Mammary epithelial cell (primary cell): ENCODE measurements at places on chromosomes 7 and 10.

DNA sequence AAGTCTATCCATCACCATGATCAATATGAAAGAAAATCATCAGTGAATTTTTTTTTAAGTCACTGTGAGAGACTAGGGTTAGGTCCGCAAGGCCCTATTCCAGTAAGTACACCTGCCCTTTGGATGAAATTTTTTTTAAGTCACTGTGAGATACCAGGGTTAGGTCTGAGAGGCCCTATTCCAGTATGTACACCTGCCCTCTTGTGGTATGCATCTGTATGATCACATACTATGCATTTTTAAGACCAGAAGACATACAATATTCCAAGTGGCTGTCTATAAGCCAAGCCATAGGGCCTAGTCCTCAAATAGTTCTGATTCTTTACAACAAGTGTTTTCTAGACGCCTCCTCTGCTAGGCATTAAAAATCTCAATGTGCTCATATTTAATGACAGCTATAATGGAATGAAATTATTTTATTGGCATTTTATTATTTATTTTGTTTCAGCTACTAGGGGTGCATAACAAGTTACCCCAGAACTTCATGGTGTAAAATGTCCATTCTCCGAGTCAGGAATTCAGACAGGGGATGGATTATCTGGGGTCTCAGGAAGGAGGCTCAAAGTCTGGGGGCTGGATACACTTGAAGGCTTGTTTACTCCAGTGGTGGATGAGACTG is 53.1 kb downstream of the TEX36 start:
- DNase-seq, result peak; percentile 46

DNA sequence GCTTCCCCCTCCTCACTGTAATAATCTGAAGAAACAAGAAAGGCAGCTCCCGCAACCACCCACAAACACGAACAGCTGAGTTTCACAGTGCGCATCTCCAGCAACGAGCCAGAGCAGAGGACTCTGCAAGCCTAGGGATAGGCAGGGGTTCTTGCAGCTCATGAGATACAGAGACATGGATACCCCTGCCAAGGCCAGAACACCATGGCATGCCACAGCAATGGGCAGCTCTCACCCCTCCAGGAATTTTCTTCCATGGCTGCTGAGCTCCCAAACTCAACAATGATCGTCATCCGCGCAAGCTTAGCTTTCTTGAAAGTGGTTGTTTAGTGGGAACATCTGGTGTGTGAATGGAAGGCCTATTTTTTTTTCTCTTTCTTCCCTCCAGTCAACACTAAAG is 637.3 kb downstream of the SORCS3 start:
- DNase-seq, result no peak

DNA sequence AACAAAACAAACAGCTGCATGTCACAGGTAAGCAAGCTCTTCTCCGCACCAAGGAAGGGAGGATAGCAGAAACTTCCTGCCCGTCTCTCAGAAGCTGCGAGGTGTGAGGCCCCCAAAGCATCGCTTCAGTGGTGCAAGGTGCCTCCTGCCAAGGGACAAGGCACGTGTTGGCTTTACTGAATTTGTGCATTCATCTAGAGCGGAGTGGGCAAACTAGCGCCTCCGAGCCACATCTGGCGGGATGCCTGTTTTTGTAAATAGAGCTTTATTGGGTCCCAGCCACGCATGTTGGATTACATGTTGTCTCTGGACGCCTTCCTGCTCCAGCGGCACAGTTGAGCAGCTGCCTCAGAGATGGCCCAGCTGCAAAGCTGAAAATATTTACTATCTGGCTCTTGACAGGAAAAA is 27.7 kb downstream of the PHYH start:
- no peak for DNase-seq

GRCh38 chr7:71735961-71736556 is 604.1 kb downstream of the GALNT17 start:
- DNase-seq, result peak; percentile 31

GRCh38 chr10:15726042-15726441 is 6.3 kb upstream of the ITGA8 start:
- DNase-seq, result no peak
